ENCODE measurements at places on chromosomes 5 and 9.
A peak's percentile ranks its signal among the peaks of the same experiment; 100 is the strongest.

DNA sequence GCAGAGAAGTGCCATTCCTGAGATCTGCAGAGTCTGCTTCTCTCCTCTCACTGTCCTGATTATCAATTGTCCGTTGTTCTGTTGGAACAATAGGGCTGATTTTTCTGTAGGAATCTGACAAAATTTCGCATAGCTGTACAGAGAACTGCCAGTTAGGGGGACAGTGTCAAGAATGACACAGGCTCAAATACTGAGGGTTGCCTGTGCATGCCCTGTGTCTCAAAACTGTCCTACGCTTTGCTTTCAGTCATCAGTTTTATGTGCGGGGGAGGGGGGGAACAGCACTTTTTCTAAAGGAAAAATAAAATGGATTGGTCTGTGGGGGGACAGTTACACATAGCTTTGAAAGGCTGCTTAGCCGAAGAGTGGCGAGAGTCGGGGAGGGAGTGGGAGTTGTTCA is 248.6 kb downstream of the PDZD2 start:
- DNase-seq, result no peak

DNA sequence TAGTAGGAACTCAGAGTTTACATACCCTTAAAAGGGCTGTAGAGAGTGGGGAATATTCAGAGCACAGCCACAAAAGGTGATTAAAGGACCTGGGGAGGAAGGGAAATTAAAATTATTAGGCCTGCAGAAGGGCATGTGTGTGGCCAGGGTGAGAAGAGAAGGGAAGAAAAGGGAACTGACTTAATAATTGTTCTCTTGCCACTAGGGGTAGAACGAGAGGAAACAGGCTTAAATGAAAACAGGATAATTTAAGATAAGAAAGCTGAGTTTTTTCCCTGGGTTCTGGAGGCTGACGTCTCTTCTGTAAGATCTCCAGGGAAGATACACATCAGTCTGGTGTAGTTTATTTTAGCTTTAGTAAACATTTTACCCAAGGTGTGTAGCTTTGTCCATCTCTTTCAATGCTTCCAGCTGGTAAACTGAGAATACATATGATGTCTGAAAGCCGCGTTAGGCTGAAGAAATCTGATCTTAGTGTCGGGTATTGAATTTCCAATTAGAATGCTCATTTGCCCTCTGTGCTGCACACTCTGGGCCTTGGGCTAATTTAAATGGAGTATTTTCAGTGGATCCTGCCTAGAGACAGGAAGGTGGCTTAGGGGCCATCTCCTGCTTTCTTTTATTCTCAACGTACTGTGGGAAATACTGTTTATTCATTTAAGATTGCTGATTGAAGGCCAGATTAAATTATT is 416.8 kb downstream of the TMEM38B start:
- DNase-seq, result no peak

- DNase-seq, result no peak
Measured at GRCh38 chr5:163330723-163331668, 106.4 kb upstream of the CCNG1 start.

GRCh38 chr5:107284822-107285525 is 385.8 kb downstream of the EFNA5 start:
- no peak for DNase-seq

GRCh38 chr5:64147849-64148441 is 17.7 kb upstream of the RNF180 start:
- peak; percentile 61 for DNase-seq

- DNase-seq, result no peak
Measured at GRCh38 chr5:124576848-124577409, 169.5 kb downstream of the ZNF608 start.

DNA sequence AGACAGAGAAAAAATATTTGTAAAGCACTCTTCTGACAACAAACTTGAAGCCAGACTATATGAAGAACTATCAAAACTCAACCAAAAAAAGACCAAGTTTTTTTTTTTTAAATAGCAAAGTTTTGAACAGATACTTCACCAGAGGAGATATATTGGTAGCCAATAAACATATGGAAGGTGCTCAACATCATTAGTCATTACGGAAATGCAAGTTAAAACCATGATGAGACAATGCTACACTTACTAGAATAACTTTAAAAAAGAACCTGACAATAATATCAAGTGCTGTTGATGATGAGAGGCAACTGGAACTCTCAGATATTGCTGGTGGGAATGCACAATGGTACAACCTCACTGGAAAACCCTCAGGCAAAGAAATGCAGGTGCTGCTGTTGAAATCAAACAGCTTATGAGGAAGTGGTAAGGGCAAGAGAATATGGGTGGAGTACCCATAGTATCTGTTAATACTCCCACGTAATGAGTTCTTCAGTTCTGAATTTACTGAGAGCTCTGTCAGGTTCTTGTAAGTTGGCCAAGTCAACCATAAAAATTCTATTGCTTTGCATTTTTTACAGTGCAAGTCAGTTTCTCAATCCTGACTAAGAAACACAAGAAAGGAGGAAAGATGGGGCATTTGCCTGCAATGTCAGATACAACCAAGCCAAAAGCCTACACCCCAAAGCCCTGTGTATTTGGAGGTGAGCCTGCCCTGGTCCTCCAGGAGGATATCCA is 87.3 kb upstream of the GNAQ start:
- DNase-seq, result peak; percentile 66

DNA sequence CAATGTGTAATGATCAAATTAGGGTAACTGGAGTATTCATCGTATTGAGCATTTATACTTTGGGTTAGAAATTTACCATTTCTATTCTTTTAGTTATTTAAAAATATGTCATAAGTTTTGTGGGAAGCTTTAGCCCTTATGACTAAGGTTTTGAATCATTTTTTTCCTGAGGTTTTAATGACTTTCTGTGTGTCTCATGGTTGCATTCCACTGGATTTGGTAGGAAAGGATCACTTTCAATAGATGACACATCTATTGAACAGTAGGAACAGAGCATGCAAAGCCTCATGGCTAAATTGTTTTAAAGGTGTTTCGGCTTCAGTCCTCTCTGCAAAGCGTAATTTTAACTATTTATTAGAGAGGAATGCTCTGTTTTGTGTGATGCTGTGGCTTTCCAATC is 512.4 kb upstream of the CHD1 start:
- no peak for DNase-seq

- DNase-seq, result no peak
Measured at GRCh38 chr9:133273819-133274218, 1.2 kb downstream of the ABO start.

DNA sequence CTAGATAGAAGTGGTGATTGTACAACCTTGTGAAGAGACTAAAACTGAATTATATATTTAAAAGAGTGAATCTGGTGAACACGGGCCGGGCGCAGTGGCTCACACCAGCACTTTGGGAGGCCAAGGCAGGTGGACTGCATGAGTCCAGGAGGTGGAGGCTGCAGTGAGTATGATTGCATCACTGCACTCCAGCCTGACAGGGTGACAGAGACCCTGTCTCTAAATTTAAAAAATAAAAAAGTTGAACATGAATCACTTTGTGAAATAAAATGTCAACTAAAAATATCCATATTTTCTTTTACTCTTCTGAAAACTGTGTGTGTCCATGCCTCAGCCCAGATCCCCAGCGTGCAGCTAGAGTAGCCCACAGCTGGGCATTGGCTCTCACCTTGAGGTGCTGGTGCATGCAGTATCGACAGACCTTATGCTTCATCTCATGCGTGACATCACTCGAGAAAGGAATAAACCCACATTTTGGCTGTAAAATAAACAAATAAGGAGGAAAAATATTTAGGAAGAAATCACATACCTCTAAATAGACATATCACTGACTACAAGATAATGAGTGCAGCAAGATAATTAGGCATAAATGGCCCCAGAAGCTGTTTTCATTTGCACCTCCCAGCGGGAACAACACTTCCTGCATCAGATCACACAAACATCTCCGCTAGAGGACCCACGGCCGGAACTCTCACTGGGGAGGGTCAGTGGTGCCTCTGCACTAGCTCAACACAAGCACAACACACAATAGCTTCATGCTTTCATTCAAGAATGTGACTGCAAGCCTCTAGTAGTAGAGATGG is 22.1 kb downstream of the IPPK start:
- no peak for DNase-seq

- DNase-seq, result peak; percentile 79
Measured at GRCh38 chr9:4301296-4301695, 1.4 kb upstream of the GLIS3 start.

GRCh38 chr9:85994191-85994590 is 53.2 kb downstream of the NAA35 start:
- no peak for DNase-seq

DNA sequence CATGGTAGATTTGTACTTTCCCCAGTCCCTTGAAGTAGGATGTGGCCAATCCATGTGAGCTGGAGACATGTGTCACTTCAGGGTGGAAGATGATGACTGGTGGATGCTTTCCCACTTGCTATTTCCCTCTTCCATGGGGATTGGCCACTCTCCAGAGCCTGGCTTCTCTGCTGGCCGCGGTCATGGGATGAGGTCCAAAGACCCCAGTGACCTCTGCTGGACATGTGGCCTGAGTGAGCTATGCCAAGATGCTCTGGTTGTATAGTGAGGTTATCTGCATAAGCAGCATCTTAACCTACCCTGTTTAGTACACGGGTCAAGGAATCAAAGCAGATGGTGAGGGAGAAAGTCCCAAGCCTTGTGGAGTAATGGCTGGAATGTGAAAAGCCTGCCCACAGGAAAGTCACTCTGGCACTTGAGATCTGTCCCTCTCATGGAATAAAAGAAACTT is 47.1 kb downstream of the SH3PXD2B start:
- DNase-seq, result peak; percentile 60

- DNase-seq, result no peak
Measured at GRCh38 chr5:148966348-148966747, 96.5 kb downstream of the SH3TC2 start.

DNA sequence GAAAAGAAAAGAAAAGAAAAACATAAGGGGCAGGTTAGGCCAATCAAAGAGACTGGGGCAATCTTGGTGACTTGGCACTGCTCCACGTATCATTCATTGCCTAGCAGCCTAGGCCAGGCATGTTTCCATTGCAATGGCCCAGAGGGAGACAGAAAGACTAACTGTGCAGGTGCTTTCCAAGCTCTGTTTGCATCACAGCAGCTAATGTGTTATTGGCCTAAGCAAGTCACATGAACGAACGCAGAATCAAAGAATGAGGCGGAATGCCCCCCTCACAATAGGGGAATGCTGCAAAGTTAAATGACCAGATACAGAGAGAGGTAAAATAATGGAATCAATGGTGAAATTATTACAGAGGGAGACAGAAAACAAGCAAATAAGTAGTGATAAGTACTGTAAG is 11.1 kb upstream of the VPS13A start:
- no peak for DNase-seq

DNA sequence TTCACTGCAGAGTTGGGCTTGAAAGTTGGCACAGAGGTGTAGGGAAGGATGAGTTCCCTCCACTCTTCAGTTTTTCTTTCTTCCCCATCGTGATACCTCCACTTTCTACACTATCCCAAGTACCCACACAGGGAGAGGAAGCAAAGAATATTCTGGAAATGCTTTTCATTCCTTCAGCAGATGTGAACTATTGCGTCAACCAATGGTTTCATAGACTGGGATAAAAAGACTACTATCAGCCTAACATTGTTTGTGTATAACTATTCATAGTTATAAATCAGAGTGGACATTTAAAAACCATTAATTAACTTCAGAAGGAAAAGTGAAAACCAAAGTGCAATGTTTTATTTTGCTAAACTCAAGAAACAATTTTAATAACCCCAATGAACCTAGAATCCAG is 63.6 kb upstream of the MAMDC2 start:
- peak; percentile 50 for DNase-seq

GRCh38 chr5:131814990-131815389 is 18.2 kb upstream of the FNIP1 start:
- DNase-seq, result peak; percentile 88

DNA sequence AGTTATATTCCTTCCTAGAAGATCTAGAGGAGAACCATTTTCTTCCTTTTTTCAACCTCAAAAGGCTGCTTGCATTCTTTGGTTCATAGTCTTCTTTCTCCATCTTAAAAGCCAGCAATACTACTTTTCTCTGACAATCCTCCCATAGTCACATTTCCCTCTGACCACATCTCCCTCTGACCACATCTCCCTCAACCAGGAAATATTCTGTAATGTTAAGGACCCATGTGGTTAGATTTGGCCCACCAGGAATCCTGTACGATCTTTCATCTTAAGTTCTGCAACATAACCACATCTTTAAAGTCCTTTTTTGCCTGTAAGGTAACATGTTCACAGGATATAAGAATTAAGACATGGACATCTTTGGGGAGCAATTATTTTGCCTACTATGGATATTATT is 179.4 kb upstream of the SPEF2 start:
- no peak for DNase-seq

DNA sequence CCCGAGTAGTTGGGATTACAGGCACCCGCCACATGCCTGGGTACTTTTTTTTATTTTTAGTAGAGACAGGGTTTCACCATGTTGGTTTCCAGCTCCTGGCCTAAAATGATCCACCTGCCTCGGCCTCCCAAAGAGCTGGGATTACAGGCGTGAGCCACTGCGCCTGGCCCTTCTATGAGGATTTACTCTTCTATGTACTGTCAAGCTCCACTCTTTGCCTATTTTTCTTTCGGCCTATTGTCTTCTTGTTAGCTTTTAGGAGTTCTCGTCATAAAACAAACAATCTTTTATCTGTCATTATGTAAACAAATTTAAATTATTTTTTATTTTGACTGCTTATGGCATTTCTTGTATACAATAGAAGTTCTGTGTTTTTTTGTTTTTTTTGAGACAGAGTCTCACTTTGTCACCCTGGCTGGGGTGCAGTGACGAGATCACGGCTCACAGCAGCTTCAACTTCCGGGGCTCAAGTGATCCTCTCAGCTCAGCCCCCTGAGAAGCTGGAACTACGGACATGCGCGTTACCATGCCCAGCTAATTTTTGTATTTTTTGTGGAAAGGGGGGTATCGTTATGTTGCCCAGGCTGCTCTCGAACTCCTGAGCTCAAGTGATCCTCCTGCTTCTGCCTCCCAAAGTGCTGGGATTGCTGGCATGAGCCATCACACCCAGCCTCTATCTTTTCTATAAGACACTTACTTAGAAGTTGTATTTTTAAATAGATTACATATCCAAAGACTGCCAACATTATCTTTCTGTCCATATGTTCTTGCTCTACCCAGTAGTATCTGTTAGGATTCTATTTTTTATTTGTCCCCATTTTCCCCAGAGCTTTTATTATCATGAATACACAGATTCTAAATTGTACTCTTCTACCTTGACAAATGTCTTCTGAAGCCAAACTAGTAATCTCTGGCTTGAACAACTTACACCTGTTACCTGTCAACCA is 29.2 kb downstream of the CSNK1A1 start:
- no peak for DNase-seq

DNA sequence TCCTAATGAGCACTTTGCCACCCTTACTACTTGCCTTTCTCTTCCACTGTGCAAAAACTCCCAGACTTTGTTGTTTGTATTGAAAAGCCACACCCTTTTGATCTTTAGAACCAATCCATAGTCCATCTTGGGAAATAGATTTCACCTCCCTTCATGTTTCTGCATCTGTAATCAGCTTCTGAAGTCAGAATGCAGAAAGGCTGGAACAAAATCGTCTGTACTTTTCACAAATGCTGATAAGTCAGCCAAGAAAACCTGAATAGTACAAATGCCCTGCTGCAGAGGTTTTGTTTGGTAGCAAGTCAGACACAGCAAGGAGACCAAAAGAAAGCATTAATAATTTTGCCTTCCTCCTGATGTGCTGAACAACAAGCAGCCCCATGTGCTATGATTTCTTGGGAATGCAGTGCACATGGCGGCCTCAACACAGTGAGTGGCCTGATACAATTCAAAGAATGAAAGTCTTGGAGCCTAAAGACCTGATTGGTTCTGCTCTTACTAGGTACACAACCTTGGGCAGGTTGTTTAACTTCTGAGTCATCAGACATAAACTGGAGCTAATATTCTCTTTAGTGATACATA is 59.2 kb upstream of the STK32A start:
- DNase-seq, result no peak
